ENCODE measurements at places on chromosomes 3 and 15.

DNA sequence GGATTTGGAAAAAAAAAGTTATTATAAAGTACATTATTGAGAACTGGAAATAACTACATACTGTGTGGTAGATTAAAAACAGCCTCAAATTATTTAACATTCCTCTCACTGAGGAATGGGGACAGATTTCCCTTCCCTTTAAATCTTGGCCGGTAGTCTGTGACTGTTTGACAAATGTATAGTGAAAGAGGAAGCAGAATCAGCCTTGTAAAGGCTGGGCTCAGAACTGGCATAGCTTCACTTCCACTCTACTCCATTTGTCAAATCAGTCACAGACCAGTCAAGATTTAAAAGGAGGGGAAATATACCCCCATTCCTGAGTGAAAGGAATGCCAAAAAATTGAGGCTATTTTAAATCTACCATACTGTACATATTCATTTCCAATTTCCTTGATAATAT is 18.2 kb upstream of the B4GALT4 start:
- no peak for DNase-seq

GRCh38 chr3:40264451-40264850 is 45.1 kb upstream of the EIF1B start:
- DNase-seq, result no peak

- no peak for DNase-seq
Measured at GRCh38 chr15:70708839-70709238, 54.5 kb downstream of the UACA start.

GRCh38 chr3:155131104-155131503 is 51.0 kb downstream of the MME start:
- no peak for DNase-seq

- DNase-seq, result no peak
Measured at GRCh38 chr3:38158472-38158871, 6.9 kb upstream of the OXSR1 start.

All from left lung (tissue), 14 donors.